Naive thymus-derived CD4-positive, alpha-beta T cell (primary cell): ENCODE measurements at places on chromosomes 11 and 22.

DNA sequence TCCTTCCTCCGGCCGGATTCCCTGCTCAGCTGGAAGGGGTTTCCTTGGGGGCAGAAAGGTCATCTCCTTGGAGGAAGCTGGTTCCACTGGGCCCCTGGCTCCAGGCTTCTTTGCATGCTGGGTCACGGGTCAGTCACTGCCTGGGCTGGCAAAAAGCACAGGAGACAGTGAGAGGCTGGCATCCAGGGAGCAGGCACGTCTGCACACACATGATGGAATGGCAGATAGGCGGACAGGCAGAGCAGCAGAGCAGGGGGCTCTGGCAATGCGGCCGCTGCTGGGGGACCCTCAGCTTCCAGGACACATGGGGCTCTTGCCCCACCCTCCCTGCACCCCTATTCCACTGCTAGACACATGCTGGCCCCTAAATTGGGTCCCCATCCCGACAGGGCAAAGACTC, 40.4 kb downstream of the C11orf58 start:
- DNase-seq = no peak

GRCh38 chr11:107655602-107656001, 56.3 kb downstream of the SLN start:
- DNase-seq = no peak

DNA sequence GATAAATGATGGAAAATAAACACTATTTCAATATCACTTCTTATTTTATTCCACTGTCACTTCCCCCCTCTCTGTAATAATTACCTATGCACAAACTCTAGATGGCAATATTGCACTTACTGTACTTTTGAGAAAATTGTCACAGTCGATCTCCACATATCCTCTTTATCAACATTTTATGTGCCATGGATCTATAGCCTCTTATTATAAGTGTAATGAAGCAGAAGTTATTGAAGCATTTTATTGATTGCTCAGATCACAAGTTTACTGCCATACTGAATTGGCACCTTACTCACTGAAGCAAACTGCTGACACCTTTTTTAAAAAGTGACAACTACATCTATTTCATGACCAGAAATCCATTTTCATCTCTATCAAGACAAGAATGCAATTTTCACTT, 133.4 kb downstream of the DCDC1 start:
- DNase-seq = no peak

DNA sequence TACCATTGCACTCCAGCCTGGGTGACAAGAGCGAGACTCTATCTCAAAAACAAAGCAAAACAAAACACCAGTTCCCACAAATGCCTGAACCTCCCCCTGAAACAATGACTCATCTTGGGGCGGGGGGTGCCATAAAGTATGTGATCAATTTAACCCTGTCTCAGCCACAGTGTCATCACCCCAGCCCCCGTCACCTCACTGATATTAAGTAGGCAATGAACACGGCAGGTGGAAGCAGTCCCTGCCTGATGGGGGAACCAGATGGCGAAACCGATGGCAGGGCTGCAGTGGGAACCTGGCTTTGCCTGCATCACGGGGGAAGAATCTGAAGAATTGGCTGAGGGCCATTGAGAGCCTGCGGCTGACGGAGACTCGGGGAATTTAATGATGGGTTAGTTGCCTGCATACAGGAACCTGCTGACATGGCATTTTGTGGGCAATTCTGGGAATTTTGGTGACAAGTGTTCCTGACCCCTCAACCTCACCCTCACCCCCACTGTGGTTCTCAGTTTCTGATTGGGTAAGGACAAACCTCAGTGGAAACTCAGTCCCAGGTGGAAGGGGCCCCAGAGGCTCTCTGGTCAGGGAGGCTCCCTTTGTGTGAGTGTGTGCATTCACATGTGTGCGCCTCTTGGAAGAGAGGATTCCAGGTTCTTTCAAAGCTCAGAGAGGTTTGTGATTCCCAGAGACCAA, 39.1 kb upstream of the SHISAL1 start:
- no peak for DNase-seq

DNA sequence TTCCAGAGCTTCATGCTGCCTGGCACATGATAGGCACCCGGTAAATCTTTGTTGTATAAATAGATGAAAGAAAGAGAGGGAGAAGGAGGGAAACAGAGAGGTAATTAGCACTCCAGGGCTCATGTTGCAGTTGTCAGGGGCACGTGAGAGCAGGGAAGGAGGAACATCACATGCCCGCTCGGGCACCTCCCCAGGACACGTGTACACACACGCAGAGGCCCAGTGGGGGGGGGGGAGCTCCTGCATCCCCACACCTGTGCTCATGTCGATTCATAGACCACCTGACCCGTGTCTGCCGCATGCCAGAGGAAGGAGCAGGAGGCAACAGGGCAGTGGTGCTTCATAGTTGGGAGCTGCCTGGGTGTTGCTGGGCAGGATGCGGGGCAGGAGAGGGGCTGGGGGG, 37.1 kb upstream of the NNMT start:
- no peak for DNase-seq

DNA sequence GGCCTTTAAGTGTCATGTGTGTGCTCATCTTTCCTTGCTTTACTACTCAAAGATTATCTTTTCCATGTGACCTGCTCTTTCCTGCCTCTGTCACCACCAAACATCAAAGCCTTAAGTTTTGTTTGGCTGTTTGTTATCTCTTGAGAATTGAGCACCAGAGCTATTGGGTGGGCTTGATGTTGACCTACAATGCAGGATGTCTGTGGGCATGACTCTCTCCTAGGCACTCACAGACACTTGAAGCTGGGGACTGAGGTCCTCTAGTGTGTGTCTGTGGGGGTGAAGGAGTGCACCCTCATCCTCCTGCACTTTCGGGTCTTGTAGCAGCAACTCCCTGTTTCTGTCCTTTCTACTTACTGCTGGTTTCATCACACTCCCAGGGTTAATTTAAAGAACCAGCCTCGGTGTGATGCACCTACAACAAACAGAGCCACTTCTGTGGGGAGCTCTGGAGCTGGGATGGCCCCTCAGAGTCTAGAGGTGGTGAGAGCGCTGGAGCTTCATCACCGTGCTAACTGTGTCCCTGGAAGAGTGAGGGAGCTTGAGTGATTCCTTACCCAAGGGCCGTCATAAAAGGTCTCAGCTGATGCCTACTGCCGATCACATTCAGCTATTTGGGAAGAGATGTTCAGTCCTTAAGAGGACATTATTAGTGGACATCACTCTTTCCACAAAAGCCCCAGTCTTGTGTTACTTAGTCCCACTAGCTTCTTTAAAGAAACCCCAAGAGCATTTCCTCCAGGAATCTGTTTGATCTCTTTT, 56.3 kb downstream of the LRRC74B start:
- DNase-seq = no peak

GRCh38 chr11:2825261-2825888, 60.2 kb downstream of the CDKN1C start:
- DNase-seq = no peak

GRCh38 chr22:43126501-43127165, 16.1 kb downstream of the BIK start:
- DNase-seq = no peak

DNA sequence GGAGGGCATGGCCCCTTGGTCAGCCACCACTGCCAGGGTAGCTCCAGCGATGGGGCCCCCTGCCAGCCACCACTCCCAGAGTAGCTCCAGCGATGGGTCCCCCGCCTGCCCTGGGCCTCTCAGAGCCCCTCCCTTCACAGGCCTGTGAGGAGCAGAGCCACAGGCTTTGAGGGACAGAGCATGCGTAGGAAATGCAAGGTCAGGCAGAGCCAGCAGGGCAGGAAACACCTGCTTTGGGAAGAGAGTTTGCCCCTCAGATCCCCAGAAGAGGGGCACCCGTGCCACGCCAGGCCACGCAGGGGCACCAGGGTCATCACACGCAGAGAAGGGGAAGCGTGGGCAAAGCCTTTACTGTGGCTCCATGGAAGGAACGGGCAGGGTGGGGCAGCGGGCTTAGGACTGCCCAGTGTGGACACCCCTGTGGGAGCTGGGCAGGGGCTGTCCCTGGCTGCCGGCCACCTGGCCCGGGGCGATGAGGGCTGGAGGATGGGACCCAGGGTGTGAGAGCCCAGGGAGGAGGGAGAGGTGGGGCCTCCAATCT, 477.8 kb downstream of the BRD1 start:
- DNase-seq = no peak

- no peak for DNase-seq
Observed at GRCh38 chr11:120173807-120174206, 35.9 kb upstream of the TRIM29 start.

- no peak for DNase-seq
Observed at GRCh38 chr11:116331381-116331780, 441.4 kb downstream of the BUD13 start.

GRCh38 chr11:60842668-60843600, 1.0 kb downstream of the CCDC86 start:
- no peak for DNase-seq

- no peak for DNase-seq
Observed at GRCh38 chr11:105838668-105839384, 183.2 kb downstream of the MSANTD4 start.

GRCh38 chr11:111870113-111870512, 1.3 kb downstream of the ALG9 start:
- DNase-seq = no peak

DNA sequence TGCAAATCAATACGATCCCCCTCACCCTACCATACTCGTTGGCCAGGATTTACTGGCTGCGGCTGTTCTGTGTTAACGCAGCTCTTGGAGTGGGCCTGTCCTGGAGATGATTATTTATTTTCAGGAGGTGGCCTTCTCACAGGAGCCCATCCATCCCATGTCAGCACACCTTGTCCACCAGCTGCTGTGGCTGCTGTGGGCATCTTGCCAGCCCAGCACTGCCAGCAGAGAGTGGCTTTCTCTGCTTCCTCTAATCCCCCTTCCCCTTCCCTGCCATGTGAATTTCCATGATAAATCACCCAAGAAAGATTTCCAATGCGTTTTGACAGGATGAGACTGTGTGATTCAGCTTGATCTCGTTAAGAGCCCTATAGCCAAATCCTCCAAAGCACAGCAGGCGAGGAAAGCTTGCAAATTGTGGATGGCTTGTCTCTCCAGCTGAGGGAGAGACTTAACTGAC, 309.1 kb upstream of the C11orf87 start:
- DNase-seq = no peak

- no peak for DNase-seq
Observed at GRCh38 chr11:44096360-44097185, 1.1 kb downstream of the EXT2 start.

DNA sequence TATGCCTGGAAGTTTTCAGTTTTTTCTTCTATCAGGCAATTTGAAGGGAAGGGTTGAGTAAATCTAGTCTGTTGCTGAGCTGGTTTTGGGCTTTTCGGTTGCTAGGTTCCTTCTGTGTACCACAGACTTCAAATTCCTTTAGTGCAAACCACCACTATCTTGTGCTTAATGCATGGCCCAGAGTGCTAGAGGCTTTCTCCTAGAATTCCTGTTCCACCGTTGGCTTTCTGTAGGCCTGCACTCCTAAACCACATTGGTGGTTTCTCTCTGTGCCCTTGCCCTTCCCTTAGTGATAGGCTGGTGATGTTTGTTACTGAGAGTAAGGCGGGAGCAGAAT, 47.1 kb upstream of the CTSC start:
- DNase-seq = no peak

- no peak for DNase-seq
Observed at GRCh38 chr11:110762590-110762989, 50.4 kb upstream of the ARHGAP20 start.

GRCh38 chr11:61020551-61021235, 49.2 kb downstream of the CD6 start:
- no peak for DNase-seq

DNA sequence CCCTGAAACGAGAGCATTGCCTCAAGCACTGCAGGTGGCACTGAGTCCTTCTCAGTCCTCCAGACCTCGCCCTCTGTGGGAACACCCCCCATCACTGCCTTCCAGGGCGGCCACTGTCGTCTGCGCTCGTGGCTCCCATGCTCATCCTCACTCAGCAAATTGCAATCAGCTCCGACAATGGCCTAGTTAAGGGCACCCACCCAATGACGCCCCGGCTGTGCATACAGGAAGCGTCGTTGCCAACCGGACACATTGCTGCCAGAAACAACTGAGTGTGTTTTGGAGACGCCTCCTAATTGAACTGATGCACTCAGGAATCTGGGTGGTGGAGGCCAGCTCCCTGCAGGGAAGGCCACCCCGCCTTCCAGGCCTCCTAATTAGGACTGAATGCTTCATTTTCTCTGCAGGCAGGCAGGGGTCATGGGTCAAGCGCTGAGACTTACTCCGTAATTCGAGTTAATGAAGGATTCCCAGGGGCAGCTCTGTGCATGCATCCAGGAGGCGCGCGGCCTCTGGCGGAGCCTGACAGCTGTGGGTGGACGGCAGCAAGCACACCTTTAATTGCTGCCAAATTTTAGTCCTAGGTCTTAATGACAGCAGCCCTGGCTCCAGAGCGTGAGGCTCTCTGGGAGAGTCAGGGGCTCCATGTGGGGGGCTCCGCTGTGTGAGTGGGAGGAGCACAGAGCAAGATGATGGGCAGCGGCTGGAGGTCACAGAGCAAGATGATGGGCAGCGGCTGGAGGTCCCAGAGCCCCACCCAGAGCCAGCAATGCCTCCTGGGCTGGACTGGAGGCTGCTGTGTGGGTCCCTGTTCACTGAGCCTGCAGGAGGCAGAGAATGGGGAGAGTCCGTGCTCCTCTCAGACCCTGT, 199.0 kb downstream of the BRD1 start:
- no peak for DNase-seq

- no peak for DNase-seq
Observed at GRCh38 chr11:58451585-58451984, 9.5 kb upstream of the OR5B12 start.

DNA sequence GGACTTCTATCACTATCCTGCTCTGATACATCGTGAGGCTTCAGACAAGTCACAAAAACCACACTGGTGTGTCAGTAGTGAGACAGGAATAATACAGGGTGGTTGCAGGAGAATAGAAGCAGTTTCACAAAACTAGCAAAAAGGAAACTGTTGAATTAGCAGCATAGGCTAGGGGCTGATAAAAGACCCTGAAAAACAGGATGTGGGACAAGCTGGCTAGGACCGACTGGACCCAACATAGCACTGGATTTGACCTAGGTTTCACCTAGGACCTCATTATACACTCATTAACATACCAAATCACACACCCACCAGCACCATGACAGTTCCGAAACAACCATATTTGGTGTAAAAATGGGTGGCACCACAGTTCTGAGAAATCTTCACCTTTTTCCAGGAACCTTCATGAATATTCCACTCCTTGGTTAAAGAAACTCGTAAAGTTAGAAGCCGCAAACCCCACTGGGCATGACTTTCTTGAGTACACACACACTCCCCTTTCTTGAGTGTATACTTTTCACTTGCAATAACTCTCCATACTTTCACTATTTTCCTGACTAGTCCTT, 76.2 kb downstream of the SLC1A2 start:
- DNase-seq = peak; percentile 61

- DNase-seq = no peak
Observed at GRCh38 chr11:70242885-70243284, 27.6 kb upstream of the PPFIA1 start.
